MV-4-11 (cell line): ENCODE measurements at places on chromosomes 1 and 21.

DNA sequence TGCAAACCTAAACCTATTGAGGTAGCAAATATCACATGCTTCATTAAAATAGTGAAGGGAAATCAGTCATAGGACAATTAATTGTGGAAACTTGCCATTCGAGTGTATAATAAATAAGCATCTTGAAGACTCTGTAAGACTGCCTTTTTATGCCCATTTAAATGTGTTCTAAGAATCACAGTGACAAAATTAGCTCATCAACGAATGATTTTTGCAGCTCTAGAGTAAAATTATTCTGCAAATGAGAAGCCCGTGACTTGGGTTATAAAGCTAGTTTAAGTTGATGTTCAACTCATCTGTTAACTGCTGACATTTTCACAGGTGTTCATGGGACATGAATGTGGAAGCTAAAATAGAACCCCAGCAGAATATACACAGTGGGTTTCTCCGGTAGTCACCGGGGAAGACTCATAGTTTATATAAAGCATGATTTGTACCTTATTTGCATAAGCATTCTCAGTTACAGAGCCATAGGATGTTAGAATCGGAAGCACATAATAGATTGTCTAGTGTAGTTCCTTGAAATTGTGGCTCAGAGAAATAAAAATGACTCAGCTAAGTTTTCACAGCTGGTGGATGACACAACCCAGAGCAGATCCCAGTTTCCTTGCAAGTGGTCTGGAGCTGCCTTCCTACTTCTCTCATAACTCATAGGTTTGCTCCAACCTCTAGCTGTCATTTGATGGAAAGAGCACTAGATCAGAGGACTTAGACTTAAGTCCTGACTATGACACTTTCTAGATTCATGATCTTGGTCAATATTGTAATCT is 107.3 kb downstream of the UCHL5 start:
- DNase-seq = peak; percentile 73

DNA sequence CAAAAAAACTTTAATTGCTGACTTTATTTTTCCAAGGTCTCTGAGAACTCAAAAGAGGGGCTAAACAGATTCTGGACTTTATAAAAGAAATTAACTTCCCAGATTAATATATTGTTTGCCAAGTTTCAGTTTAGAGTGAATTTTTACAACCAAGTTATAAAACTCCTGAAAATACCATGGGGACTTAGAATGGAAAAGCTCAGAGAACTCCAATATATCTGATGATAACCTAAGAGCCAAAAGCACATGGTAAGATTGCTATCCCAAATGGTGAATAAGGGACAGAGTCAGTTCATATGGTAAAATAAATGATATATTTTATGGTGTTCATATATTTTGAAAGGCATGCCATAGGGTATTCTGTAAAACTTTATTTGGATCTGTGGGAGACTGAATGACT is 470.9 kb downstream of the TTLL7 start:
- DNase-seq = no peak

DNA sequence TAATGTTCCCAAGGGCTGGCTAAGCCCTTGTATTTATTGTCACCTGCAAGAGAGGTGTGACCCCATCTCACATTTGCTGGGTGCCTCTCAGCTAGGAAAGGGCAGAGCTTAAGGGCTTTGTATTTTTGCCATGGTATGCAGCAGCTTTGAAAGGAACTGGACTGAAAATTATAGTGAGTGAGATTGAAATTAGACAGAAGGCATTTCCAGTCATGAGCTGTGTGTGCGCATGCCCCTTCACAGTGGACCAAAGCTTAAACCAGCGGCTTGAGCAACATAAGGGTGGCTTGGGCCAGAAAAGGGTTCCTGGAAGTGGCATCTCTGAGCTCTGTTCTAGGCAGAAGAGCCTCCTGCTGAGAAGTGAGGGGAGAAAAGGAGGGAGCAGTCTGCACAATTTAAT is 19.8 kb downstream of the MYOG start:
- DNase-seq = peak; percentile 21

DNA sequence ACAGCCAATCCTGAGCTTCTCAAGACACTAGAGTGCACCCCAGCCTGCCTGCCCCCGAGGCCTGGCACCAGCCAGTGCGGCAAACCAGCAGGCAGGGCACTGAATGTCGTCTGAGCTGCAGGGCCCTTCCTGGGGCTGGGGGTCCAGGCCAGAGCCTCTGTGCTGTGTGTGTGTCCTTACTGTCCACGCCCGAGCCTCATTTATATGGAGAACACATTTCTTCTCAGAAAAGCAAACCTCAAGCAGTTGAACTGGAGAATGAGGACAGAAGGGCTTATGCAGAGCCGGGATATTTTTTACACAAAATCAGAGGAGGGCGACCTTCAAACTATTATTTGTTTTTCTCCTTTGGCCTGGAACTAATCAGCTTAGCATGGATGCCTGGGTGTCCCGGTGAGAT is 52.7 kb downstream of the POFUT2 start:
- no peak for DNase-seq

- no peak for DNase-seq
These were observed 10.3 kb downstream of the ACTRT2 start for GRCh38 chr1:3031401-3032221.

DNA sequence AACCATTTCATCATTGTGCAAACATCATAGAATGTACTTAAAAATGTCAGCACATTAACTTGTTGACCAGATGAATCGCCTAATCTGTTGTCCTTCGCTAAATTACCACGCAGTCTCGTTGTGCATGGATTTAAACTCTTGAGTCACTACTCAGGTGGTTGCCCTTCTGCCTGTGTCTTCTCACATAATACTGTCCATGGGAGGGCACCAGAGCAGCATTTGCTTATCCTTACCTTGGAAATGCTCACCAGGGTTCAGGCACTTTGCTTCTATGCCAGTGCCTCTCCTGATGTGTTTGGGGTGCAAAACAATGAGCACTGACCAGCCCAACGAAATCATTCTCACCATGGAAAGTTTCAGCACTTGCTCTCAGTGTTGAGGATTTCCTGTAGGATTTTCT is 559.9 kb downstream of the RWDD3 start:
- no peak for DNase-seq

GRCh38 chr1:163928069-163928468 is 606.3 kb downstream of the NUF2 start:
- DNase-seq = peak; percentile 3

DNA sequence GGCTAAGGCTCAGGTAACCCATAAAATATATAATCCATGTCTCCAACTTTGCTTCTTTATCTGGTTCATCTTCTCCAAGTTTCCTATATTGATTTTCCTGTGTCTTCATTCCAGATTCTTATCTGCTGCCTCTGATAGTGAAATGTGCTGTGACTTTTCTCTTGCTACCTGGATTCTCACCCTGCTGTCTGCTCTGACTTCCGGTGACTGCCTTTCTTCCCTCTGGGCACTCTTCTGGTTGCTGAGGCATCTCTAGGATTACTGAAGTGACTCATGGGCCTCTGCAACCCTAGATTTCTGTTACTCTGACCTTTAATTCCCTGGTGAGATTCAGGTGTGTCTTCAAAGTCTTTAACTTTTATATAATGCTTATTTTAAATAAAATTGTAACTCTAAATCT is 46.9 kb downstream of the GIPC2 start:
- DNase-seq = no peak

DNA sequence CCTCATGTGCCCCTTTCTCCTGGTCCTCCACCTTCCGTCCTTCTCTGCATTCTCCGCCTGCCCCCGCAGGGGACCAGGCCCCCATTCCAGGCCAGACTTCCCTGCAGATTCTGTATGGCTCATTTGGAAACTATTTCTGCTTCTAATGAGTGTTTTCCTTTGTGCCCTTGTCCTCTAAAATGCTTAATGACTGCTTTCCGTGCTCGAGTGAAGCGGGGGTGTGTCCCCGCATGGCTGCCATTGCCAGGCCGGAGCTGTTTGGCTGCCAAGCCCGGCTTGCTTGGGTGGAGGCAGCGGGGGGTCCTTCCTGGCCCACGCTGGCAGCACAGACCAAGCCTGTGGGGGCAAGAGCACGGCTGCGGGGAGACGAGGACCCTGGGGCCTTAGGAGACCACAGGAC is 299.3 kb upstream of the VAMP3 start:
- no peak for DNase-seq

GRCh38 chr1:208990456-208990855 is 593.1 kb upstream of the CAMK1G start:
- no peak for DNase-seq

GRCh38 chr1:209455661-209456358 is 127.7 kb upstream of the CAMK1G start:
- no peak for DNase-seq
